ENCODE measurements at places on chromosomes 7 and 10.

DNA sequence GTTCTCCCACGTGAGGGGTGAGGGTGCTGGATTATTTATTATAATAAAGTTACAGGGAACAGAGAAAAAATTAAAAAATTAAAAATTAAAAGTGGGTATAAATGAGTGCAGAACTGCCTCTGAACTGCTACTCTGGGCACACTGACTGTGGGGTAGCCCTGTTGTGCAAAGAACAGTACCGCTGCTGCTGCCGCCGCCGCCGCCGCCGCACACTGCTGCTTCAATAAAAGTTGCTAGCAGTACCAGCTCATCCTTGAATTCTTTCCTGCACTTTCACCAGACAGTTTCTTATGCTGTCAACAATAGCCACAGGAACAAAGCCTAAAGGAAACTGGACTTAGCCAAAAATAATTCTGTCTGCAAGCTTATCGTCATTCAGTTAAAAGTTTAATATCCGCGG, 72.1 kb downstream of the GCC1 start:
- DNase-seq: no peak

- no peak for DNase-seq
These were observed 6.4 kb upstream of the AGK start for GRCh38 chr7:141544831-141545230.

GRCh38 chr7:157502701-157503111, 165.9 kb downstream of the DNAJB6 start:
- DNase-seq: no peak

- DNase-seq: no peak
These were observed 154.0 kb downstream of the SORCS1 start for GRCh38 chr10:107010531-107010930.

GRCh38 chr7:1234049-1234880, 1.6 kb downstream of the UNCX start:
- no peak for DNase-seq
